ENCODE measurements at places on chromosomes 11 and 22.

GRCh38 chr11:130480711-130481140 is 32.3 kb downstream of the ADAMTS15 start:
- DNase-seq, result no peak

DNA sequence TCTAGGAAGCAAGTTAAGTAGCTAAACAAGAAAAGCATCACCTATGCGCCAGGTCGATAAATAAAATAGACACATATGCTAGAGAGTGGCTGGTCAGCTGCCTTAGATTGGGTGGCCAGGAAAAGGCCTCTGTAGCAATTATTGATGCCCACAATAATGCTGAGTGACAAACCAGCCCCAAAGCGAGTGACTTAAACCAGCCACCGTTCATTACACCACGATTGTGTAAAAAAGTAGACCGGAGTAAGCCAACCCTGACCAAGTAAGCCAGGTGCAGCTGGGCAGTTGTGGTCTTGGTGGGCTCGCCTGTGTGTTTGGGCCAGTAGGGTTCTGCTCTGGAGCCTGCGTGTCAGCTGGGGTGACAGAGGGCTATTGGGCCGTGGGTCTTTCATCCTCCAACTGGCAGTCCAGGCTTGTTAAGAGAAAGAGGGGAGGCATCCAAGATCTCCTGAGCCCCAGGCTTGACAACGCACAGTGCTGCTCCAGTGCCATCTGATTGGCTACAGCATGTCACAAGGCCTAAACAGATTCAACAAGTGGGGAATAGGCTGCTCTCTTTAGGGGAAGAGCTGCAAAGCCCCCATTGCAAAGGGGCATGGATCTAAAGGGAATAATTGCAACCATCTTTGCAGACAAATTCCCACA is 100.4 kb upstream of the PARVA start:
- no peak for DNase-seq

GRCh38 chr22:49755631-49756001 is 72.1 kb downstream of the BRD1 start:
- no peak for DNase-seq

DNA sequence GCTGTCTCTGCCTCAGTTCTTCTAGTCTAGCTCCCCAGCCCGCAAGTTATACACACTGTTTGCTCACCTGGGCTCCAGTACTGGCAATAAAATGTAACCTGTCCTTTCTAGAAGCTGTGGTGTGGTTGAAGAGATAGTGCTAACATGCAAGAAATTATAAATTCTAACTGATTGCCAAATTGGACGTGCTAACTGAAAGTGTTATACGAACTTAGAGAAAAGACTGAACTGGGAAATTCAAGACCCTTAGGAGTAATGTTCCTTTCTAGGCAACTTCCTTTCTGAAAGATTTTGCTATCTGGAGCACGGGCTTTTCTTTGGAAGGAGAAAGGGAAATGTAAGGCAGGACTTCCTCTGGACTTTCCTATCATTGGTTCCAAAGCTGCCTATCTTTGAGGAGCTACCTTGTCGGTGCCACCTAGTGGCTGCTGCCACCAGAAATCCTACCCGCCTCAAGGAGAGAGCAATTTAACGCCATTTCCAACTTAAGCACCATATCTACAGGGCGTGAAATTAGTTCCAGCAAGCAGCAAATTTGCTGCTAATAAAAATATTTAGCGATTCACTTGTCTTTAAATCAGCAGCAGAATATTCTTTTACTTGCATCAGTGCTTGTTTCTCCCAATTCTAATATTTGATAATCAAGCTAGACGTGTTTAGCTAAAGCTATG is 12.7 kb upstream of the TMEM218 start:
- DNase-seq, result peak; percentile 36

DNA sequence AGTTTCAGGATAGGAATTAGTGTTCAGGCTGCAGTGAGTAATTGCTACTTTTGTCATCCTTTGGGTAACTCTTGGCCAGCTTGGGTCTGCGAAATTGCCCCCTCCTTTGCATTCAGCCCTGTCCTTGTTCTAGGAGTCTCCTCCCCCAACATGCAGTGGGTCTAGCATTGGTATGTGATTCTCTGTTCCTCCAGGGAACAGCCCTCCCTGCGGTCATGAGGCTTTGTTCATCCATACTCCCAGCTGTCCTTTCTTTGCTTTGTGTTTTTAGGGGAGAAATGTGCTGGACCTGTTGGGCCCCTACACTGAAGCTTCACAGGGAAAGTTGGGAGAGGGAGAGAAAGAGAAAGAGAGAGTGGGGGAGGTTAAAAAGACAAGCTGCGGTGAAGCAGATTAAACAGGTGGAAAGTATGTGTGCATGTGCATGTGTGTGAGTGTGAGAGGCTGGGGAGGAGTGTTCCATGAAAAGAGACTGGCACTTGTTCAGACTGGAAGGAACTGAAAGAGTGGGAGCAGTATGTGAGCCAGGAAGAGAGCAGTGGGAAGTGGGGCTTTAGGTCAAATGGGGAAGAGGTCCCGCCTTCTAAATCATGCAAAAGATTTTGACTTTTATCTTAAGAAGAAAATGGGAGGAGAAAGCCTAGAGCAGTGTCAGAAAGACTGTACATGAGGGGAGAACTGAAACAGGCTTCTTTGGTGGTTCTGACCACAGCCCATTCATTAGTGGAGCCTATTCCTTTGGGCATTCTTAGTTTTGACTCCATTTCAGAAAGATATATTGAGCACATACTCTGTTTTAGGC is 17.9 kb upstream of the SESN3 start:
- no peak for DNase-seq

DNA sequence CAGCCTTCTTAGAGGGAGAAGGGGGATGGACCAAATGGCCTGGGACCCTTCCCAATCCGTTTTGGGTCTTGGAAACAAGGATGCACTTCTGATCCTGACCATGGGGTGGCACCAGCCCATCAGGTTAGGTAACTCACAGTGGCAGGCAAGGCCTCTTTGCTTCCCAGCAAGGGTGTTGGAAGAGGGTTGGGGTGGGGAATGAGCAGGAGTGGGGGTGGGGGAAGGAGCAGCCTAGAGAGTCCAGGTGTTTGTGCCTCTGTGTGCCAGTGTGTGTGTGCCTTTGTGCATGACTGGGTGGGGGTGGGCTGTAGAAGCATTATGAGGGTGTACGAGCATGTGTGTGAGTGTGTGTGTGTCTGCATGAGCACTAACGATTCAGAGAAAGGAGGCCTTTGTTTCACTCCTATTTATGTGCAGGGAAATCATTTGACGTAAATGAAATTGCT is 213.1 kb downstream of the INSC start:
- no peak for DNase-seq

DNA sequence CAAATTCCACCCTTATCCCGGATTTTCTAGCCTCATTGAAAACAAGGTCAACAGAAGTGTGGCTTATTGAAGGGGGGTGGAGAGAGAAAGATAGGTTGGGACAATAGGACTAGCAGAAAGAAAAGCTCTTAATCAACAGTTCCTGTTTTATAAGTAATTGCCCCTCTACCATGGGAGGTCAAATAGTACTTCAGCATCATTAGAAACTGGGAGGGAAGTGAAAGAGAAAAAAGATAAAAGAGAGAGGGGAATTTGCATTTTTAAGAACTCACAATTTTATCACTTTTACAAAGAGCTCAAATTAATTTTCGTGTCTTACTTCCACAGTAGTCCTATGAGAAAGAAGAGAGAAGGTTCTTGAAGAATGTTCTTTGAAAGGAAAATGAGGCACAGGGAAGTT is 89.2 kb downstream of the AMOTL1 start:
- DNase-seq, result no peak

GRCh38 chr22:44092636-44093220 is 68.6 kb downstream of the PARVB start:
- DNase-seq, result no peak

DNA sequence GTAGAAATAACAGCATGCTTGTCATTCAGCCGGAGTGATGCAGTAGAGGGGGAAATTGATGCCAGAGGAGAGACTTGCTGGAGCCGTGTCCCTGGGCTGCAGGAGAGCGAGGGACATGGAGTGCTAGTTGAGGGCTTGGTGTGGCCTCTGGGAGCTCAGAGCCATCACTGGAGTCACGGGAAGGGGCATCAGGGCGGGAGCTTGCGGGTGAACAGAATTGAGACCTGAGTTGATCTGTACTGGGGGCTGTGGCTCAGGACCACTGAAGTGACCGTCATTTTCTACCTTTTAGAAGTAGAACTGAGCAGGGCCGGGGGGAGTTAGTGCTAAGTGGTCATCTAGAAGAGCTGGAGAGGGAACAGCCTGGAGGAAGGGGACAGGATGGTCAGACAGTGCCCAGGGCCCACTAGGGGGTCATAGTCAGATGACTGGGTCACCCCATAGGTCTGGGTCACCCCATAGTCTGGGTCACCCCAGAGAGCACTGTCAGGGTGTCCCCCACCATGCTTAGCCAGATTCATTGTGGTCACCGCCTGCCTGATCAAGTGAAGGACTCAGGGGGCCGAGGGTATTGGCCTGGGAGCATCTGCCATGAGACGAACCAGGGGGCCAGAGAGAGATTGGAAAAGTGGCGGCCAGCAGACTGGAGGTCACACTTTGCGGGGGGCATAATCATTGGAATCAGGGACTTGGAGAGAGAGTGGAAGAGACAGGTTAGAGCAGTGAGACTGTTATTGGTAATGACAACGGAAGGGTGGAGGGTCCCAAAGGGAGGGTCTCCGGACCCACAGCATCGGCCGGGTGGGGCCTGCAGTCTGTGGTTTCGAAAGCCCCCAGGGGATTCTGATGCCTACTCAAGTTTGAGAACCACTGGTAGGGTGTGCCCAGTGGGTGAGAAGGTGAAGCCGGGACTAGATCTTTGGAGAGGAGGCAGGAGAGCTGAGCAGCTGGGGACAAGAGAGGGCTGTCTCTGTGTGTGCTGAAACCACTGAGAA is 15.2 kb downstream of the RIBC2 start:
- DNase-seq, result no peak

DNA sequence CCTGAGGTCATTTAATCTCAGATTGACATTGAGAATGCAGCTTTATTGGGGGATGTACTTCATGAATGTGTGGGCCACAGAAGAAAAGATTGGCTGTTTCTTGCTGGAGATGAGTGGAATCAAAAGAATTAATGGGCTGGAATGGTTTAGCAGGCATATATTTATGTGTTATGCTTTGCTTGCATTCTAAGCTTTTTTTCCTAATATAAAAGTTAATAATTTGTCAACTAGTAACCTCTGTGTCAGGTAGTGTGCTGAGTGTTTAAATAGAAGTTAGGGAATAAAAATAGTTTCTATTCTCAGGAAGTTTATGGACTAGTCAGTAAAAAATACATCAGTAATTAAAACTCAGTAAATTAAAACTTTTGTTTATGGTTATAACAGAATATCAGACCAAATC is 67.4 kb upstream of the PRODH start:
- no peak for DNase-seq

DNA sequence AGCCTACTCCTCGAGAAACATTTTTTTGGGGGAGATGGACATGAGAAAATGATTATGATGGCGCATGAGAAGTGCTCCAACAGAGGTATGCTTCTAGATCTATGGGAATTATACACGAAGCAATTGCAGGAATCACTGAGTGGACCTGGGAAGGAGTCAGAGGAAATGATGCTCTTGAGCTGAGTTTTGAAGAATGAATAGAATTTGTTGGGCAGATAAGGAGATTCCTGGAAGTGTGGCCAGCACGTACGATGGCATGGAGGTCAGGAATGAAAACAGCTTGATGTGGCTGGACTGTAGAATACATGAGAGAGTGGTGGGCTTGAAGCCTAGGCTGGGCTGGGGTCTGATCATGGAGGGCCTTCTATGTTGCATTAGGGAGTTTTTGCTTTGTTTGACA is 31.7 kb downstream of the ADAMTS15 start:
- DNase-seq, result no peak

- no peak for DNase-seq
Measured at GRCh38 chr22:22392131-22392530, 116.4 kb downstream of the ZNF280B start.

GRCh38 chr11:101825531-101825930 is 89.3 kb upstream of the CEP126 start:
- DNase-seq, result no peak

GRCh38 chr22:10741210-10741609 is 4786.8 kb upstream of the OR11H1 start:
- DNase-seq, result no peak

GRCh38 chr11:134668076-134668475 is 256.0 kb upstream of the B3GAT1 start:
- DNase-seq, result no peak

DNA sequence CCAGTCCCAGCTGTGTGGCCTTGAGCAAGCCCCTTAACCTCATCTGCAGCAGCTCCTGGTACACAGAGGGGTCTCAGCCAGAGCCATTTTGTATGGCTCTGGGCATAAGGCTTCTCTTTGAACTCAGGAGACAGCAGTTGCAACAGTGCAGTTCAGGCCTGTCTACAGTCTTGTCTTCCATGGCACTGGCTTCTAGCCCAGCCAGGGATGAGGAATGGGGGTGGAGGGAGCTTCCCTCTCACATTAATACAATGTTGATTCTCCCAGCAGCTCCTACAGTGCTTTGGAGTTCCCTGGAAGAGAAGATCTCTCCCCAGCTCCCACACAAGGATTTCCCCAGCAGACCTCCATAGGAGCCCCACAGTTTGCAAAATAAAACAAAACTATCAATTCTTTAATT is 350.2 kb downstream of the BUD13 start:
- no peak for DNase-seq

GRCh38 chr11:59040607-59041006 is 45.5 kb upstream of the GLYATL1B start:
- DNase-seq, result no peak

GRCh38 chr22:30294066-30294465 is 4.8 kb upstream of the CASTOR1 start:
- DNase-seq, result no peak

DNA sequence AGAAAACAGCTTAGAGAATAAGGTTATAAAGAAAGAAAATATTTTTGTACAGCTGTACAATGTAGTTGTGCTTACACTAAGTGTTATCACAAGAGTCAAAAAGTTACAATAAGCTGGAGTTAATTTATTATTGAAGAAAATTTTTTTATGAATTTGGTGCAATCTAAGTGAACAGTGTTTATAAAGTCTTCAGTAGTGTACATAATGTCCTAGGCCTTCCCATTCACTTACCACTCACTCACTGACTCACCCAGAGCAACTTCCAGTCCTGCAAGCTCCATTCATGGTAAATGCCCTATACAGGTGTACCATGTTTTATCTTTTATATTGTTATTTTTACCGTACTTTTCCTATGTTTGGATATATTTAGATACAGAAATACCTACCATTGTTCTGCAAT is 34.7 kb downstream of the GDPD4 start:
- no peak for DNase-seq

- DNase-seq, result no peak
Measured at GRCh38 chr11:89436071-89436470, 55.1 kb downstream of the NOX4 start.

DNA sequence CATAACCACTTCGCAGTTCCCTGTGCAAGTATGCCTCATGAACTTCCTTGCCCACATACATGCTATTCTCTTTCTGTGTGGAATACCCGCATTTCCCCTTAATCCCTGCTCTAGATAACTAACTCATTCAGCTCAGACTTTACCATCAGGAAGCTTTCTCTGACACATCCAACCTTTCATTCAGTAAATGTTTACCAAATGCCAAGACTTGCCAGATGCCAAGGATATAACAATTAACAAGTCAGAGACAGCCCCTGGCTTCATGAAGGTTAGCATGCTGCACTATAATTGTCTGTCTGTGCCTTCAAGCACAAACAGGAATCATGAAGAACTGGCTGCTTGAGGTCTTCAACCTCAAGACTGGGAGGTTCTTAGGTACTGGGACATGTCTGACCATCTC is 71.2 kb upstream of the GDPD4 start:
- no peak for DNase-seq
